Activated naive CD4-positive, alpha-beta T cell treated with anti-CD3 and anti-CD28 coated beads for 36 hours (primary cell): ENCODE measurements at places on chromosomes 3 and 15.

DNA sequence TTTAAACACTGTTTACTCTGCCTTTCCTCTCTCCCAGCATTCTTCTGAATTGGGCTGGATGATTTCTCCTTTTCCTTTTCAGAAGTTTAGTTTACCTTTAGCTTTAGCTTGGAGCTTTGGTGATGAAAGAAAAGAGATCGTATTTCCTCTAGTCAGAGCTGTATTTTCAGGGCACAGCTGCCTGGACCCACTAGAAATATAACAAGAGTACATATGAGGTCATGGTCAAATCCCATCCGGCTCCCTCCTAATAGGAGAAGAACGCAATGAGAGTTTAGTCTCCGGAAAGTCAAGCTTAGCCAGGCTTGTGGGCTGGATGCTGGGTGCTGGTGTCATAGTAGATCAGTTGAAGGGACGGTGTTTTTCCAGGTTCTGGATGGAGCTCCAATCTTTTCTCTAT, 177.1 kb upstream of the PFN2 start:
- no peak for DNase-seq

GRCh38 chr3:168497183-168497582, 401.5 kb upstream of the GOLIM4 start:
- DNase-seq = no peak

GRCh38 chr3:65354880-65355279, 667.1 kb upstream of the ADAMTS9 start:
- no peak for DNase-seq

GRCh38 chr3:10534066-10534465, 28.7 kb upstream of the ATP2B2 start:
- DNase-seq = no peak

GRCh38 chr3:59121346-59122144, 71.7 kb upstream of the CFAP20DC start:
- DNase-seq = no peak
